ENCODE measurements at places on chromosomes 16 and 17.

DNA sequence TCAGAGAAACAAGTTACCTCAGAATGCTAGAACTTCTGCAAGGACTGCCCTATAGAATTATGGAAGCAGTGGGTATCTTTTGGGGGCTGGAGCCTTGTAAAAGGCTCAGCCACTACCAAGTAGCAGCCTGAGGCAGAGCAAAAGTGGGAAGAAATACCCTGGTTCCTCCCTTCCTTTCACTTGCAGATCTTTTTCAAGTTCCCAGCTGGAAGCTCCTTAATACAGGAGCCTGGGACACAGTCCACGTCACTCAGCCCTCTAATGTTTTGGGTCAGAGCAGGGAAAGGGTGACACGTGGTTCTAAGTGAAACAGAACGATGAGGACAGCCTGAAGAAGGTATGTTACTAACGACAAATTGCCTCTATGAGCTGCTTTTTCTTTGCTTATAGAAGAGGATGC is 93.1 kb downstream of the CNTNAP4 start:
- no peak for DNase-seq

GRCh38 chr16:75556431-75556950 is 439 bp upstream of the TMEM231 start:
- DNase-seq, result no peak

DNA sequence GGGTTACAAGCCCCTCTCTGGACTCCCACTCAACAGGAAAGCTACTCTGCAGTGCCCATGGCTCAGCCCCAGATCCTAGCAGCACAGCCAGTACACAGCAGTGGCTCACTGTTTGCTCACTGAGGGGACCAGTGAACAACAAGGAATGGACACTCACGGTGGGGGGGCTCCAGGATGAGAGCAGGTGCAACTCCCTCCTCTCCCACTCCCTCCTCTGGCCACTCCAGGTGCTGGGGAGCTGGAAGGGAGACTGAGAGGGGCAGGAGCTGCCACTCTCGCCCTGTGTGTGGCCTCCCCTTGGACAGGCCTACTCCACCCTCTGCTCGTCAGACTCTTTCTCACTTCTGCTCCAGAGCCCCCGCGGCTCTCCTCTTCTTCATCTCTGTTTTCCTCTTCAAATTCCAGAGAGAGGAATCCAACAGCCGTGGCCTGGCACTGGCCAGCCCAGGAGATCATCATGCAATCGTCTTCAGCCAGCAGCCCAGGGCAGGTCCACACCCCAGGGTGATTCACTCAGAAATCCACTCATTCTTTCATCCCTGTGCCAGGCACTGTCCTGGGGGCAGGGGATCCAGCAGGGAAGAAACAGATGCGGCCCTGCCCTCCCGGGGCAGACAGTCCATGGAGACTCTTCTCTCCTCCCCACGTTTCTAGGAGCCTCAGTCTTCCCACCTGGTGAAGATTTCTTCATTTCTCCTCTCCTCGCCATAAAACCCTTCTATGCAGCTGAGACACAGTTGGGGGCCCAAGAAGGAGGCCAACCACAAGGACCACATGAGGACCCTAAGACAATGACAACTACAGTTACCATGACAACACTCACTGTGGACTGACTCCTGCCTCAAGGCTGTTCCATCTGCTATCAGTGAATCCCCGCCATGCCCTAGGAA is 30.7 kb downstream of the CFAP20 start:
- DNase-seq, result no peak

DNA sequence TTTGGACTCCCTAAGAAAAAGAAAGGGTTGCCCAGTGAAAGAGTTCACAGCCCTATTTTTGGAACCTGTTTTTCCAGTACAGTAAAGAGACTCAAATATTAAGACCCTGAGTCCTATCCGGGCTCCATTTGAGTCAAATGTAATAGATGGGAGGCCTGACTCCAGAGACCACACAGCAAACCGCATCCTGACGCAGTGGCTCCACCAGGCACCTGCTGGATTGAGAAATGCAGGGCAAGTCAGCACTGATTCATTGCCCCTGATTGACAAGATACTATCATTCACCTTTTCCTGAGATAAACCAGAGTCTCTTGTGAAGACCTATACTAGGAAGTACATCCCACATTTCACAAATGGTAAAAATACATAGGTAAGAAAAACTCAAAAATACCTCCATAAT is 715.7 kb upstream of the SOX9 start:
- DNase-seq, result no peak

- peak; percentile 60 for DNase-seq
These were observed 11.7 kb downstream of the CACNG1 start for GRCh38 chr17:67055811-67056745.

- no peak for DNase-seq
These were observed 80.7 kb upstream of the FOXF1 start for GRCh38 chr16:86429663-86430062.

DNA sequence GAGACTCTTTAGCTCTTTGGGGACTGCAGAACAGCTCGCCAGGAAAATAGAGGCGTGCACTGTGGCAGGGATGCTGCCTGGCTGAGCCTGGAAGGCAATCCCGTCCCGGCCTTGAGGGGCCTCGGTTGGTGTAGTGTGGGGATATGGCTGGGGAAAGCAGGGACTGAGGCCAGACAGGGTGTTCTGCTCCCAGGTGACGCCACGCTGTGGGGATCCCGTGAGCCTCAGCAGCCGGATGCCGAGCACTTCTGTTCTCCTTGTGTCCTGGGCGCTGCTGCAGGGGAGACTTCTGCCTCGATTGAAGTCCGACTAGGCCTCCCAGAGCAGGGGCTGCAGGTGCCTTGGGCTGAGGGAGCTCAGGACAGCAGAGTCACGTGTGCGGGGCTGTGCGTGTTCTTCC is 72.6 kb downstream of the BANP start:
- DNase-seq, result no peak

GRCh38 chr17:68301438-68301959 is 10.2 kb downstream of the ARSG start:
- peak; percentile 82 for DNase-seq

- DNase-seq, result no peak
These were observed 89.2 kb downstream of the MAP2K6 start for GRCh38 chr17:69503711-69504110.

DNA sequence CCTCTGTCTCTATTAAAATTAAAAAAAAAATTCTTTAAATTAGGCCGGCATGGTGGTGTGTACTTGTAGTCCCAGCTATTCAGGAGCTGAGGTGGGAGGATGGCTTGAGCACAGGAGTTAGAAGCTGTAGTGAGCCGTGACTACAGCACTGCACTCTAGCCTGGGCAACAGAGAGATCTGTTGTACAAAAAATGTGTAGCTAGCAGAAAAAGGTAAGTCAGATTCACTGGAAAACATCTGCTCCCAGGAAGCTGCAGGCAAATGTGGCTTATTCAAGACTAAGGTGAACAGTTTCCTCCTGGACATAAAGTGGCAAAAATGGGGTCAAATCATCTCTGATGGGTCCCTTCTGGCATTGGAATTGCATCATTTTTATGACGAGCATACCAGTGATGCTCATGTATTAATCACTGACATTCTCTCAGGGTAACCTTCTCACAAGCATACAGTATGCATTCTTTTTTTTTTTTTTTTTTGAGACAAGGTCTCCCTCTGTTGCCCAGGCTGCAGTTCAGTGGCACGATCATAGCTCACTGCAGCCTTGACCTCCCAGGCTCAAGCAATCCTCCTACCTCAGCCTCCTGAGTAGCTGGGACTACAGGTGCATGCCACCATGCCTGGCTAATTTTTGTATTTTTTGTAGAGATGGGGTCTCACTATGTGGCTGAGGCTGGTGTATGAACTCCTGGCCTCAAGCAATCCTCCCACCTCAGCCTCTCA is 48.7 kb downstream of the CPPED1 start:
- DNase-seq, result no peak

DNA sequence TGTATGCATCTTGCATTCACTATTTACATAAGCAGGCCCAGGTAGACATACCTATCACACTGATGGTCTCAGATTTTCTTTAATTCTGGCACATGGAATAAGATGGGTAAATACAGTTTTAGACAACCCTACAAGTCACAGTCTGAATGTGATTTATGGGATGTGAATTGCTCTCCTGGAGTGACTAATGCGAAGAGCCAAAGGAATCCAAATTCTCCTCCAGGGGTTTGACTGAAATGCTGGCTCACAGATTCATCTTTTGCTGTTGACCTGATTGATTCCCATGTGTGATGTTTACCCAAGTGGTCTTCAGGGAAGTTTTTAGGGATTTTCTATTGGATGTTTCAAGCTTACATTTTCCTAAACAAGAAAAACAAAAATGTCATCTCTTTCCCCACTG is 277.9 kb upstream of the MON1B start:
- no peak for DNase-seq

DNA sequence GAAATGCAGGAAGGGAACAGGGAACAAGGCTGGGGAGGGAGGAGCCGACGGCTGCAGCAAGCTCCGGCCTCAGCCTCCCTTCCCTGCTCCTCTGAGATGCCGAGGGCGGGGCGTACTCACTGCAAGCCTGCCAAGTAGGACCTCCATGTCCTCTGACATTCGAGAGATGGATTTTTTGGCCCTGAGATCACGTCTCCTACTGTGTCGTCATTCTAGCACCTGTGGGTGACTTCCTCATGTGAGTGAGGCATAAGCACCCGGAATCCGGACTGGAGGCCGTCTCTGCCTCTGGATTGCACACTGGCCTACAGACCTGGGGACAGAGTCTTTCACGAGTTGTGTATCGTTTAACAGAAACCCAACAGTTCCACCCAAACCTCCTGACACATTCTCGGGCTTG is 14.5 kb downstream of the MRM3 start:
- no peak for DNase-seq

- DNase-seq, result peak; percentile 13
These were observed 10.5 kb downstream of the DBNDD1 start for GRCh38 chr16:90008708-90009145.

DNA sequence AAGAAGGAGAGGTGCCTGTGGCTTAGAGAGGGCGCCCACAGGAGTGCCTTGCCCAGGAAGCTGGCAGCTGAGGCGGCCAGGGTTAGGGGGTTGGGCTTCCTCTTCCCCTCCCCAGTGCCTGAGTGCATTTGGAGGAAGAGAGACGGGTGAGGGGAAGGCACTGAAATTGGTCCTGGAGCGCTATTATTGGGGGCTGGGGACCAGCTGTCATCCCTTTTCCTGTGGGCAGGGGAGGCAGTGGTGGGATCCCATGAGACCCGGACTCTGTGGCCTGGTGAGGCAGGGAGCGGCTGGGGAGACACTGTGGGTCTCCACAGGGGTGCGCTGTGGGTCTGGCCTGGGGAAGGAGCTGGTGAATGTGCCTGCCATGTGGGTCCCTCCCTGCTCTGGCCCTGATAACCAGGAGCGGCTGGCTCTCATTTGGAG is 259.7 kb downstream of the SEC14L1 start:
- DNase-seq, result peak; percentile 77

DNA sequence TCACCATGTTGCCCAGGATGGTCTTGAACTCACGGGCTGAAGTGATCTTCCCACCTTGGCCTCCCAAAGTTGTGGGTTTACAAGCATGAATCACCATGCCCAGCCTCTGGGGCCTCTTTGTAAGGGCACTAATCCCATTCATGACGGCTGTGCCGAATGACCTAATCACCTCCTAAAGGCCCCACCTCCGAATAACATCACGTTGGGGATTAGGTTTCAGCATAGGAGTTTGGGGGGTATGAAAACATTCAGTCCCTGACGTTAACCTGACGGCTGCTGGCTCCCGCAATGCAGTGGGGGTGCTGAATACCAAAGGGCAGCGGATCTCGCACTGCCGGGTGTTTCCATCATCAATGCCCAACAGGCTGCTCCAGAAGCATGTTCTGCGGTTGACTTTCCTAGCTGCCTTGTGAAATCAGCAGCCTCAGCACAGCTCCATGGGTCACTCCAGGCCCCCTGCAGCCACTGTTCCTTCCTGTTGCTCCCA is 120.8 kb upstream of the SEC14L1 start:
- DNase-seq, result no peak

DNA sequence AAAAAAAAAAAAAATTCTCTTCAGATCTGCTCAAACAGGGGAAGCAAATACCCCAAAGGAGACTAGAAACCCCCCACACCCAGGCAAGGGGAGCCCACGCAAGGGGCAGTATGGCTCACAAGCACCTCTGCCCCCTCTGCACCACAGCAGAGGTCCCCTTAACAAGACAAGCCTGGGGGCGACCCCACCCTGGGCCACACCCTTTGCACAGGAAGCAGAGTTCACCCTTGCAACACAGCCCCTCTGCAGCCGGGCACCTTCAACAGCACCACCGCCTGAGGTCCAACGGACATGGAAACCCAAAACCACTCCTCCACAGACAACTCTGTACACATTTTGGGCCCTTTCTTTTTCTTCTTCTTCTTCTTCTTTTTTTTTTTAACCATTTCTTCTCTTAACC is 12.8 kb downstream of the AXIN1 start:
- DNase-seq, result no peak

DNA sequence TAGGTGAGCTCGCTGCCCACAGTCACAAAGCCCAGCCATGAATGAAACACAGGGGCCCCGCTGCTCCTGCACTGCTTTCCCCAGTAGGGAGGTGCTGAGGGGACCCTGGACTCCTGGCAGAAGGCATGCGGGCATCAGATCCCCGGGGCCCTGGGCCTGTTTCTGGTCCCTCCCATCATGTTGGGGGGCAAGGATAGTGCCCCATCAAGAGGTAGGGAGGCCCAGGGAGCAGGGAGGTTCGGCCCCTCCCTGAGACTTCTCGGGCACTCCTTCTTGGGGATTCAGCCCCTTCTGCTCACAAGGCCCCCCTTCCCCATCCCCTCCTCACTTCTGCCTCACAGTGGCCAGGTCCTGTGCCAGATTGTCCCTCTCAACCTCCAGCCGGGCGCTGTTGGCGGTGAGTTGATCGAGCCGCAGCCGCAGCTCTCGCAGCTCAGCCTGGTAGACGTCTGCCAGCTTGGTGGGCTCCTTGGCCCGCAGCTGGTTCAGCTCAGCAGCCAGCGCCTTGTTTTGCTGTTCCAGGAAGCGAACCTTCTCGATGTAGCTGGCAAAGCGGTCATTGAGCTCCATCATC is 515 bp downstream of the GFAP start:
- DNase-seq, result no peak

DNA sequence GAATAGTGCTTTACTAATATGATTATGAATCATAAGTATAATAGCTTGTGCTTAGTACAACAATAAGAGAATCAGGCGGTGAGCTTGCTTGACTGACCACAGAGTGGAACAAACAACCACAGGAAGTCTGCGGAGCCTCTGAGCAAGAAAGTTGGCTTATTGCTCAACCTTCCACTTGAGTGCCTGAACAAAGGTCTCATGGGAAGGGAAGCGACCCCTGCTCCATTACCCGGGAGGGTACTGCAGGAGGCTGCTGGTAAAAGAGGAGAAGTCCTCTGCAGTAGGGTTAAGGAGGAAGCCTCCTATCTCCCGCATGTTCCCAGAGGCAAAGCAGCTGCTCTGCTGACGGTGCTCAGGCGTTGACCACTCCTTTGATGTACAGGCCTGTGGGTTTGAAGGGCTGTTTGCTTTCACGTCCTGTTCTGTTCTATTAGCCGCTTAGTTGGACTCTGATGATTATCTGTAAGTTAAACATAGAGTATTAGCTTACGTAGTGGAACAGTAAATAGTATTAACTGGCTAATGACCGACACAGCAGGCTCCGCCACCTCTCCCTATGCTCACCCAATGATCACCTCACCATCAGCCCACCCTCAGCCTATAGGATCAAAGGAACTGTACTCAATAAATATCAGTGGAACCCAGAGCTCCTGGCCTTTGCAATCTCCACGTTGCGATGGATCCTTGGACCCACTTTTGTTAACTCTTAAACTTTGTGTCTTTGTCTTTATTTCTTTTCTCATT is 17.5 kb downstream of the ALOX15B start:
- no peak for DNase-seq

GRCh38 chr16:11091021-11091785 is 146.8 kb downstream of the CLEC16A start:
- DNase-seq, result no peak

Data from NCI-H2171 treated with DMSO at 0.1 percent for 48 hours (cell line).